ENCODE measurements at places on chromosomes 6 and 20.

DNA sequence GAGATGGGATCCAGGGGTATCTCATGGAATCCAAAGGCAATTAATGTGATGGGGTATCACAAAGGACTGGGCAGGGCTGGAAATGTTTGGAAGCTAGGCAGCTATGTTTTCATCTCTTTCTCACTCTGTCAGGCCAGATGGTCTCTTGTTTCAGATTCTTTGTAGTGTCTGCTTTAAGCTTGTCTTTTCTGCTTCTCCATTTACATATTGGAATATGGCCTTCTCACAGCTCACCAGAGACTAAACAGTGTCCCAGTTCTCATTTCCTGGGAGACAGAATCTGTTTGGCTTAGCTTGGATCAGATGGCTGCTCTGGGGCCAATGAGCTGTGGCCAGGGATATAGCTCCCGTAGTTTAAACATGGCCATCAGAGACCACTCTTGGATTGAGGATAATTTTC is 78.9 kb downstream of the SLC35F1 start:
- DNase-seq: no peak

DNA sequence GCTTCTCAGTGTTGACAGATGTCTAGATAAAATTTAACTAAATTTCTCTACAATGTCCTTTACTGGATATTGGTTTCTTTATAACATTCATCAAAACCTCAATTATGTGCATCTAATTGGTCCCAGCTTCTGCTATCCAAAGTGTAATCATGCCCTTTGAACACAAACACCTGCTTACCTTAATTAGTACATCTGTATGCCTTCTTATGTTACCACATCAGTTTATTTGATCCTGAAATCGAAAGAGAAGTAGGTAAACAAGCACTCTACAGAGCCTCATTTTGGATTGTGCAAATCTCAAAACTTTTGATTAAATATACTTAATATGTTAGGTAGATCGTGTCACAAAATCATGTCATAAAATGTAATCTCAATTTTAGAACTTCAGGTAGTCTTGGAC is 36.5 kb downstream of the TAB2 start:
- DNase-seq: no peak

GRCh38 chr6:166542580-166542912 is 43.9 kb downstream of the RAMACL start:
- DNase-seq: no peak

DNA sequence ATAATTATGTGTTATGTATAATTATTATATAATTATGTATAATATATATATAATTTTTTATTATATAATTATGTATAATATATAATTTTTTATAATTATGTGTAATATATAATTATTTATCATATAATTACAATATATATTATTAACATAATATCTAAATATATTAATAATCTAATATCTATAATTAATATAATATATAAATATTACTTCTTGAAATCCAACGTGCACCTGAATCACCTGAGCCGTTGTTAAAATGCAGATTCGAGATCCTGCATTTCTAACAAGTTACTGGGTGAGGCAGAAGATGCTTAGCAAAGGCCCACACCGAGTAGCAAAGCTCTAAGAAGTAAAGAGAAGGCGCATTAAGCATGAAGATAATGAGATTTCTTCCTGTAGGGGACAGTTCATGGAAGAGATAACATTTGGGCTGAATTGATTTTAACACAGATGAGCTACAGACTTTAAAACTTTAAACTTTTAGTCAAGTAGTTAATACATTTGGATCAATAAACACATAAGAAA is 406.4 kb upstream of the PLCB4 start:
- no peak for DNase-seq

- no peak for DNase-seq
Measured at GRCh38 chr20:17594443-17594842, 24.6 kb downstream of the DSTN start.

Data from stimulated activated CD8-positive, alpha-beta memory T cell treated with anti-CD3 and anti-CD28 coated beads, Interleukin-2, amount 100 ng/mL, for 48 hours (primary cell).